A549 treated with CORT108297 at 1 μM for 4 hours (cell line): ENCODE measurements at places on chromosomes 12 and 14. TPM values are rescaled to one million over a fixed set of nuclear protein-coding genes. Genes with fewer than 3 reads are reported as not detected.

Gene TAPBPL
- total RNA-seq: 3.3 to 4.6 TPM (median 3.7 TPM) in 5 replicates

Gene PAX9
- 2.2 to 3.4 TPM (median 2.9 TPM) in 5 replicates for total RNA-seq

Gene OLR1
- total RNA-seq: 0.67 to 1.8 TPM (median 1.0 TPM) in 5 replicates

Gene ACSS3
- 0.05 to 0.15 TPM (median 0.06 TPM) in 3 of 5 replicates, not detected in the others for total RNA-seq

Gene KRT82
- total RNA-seq: not detected in 5 replicates

Gene GALNT8
- not detected in 5 replicates for total RNA-seq

Gene KRT72
- total RNA-seq: 0.05 TPM in 1 of 5 replicates, not detected in the others

Gene PEX5
- total RNA-seq: 28.2 to 33.0 TPM (median 31.8 TPM) in 5 replicates

Gene SLC6A15
- 3.0 to 4.2 TPM (median 3.9 TPM) in 5 replicates for total RNA-seq

Gene TMEM233
- 0.03 to 0.09 TPM (median 0.05 TPM) in 5 replicates for total RNA-seq

Gene MLXIP
- 23.0 to 38.1 TPM (median 35.2 TPM) in 5 replicates for total RNA-seq

Gene APOF
- total RNA-seq: not detected in 5 replicates

Gene PTMS
- 629 to 1,030 TPM (median 870 TPM) in 5 replicates for total RNA-seq

Gene SLC10A1
- not detected in 5 replicates for total RNA-seq

Gene CCDC60
- not detected in 5 replicates for total RNA-seq

Gene KCNK10
- total RNA-seq: not detected in 5 replicates

Gene C12orf50
- 0.06 to 0.08 TPM in 2 of 5 replicates, not detected in the others for total RNA-seq

Gene TEAD4
- 34.2 to 49.6 TPM (median 45.4 TPM) in 5 replicates for total RNA-seq

Gene KRT3
- 0.05 to 0.09 TPM (median 0.06 TPM) in 4 of 5 replicates, not detected in the other for total RNA-seq

Gene OTUB2
- total RNA-seq: 3.8 to 6.0 TPM (median 4.2 TPM) in 5 replicates

Gene ACOT6
- total RNA-seq: not detected in 5 replicates

Gene TPH2
- total RNA-seq: 0.03 to 0.07 TPM in 2 of 5 replicates, not detected in the others

Gene OR6C2
- total RNA-seq: not detected in 5 replicates

Gene FLVCR2
- total RNA-seq: 5.8 to 7.0 TPM (median 6.7 TPM) in 5 replicates

Gene TMPRSS12
- total RNA-seq: not detected in 5 replicates
